ENCODE measurements at places on chromosomes 1 and 21. TPM values are rescaled to one million over a fixed set of nuclear protein-coding genes. Genes with fewer than 3 reads are reported as not detected.

Gene CDC20
- total RNA-seq = 204 TPM

Gene FALEC
- total RNA-seq = not detected

Gene OR6K3
- total RNA-seq = not detected

Gene NES
- 1.3 TPM for total RNA-seq

Data from A549 treated with ZK216348 at 1 μM for 4 hours (cell line).